Aorta (tissue), 5 donors: ENCODE measurements at places on chromosomes 2 and 18. TPM values are rescaled to one million over a fixed set of nuclear protein-coding genes. Genes with fewer than 3 reads are reported as not detected.
A peak's percentile ranks its signal among the peaks of the same experiment; 100 is the strongest.

The AKAIN1 gene
- total RNA-seq, result not detected

DNA sequence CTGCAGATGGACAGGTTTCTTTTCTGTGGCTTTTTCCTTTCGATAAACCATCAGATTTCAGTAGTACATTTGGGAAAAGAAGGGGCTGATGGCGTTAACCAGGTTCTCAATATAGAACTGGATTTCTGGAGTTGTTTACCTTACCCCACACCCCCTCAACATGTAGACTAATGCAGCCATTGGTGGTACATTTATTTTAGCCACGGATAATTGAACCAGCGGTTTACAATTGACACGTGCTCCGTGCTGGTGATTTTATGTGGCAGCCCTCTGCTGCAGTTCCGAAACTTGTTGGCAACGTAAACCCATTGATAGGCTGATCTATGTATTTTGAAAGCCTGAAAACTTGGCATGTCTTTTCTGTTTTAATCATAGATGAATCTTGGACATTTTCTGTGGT is 5.4 kb downstream of the SOX11 start:
- no peaks in the 10 kb centered on the region for H3K4me1 ChIP-seq
- no peak overlapping the region for H3K4me3 ChIP-seq
- H3K27ac ChIP-seq, result no peak overlapping the region
- H3K36me3 ChIP-seq, result no peaks in the 10 kb centered on the region

GRCh38 chr2:121547646-121548045 is 17.0 kb downstream of the RNU4ATAC start:
- no peaks in the 10 kb centered on the region for H3K27me3 ChIP-seq
- no peak for DNase-seq
- no peak overlapping the region for H3K4me3 ChIP-seq
- no peak overlapping the region for H3K27ac ChIP-seq

DNA sequence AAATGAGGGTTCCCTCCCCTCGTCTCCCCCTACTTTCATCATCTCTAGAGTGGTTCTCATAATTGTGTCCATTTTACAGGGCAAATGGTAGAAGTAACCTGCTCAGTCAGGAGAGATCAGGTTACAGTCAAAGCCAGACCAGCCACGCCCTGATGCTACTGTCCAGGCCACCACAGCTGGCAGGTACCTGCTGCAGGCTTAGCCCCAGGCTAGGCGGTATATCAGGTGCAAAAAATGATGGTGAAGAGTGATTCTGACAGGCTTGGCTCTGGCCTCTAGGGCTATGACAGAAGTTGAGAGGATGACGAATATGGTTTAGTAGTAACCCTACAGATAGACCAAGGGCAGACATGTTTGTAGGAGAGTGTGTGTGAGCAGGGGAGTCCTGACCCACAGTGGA is 67.1 kb downstream of the HAUS1 start:
- H3K27me3 ChIP-seq, result no peaks in the 10 kb centered on the region
- no peak overlapping the region for H3K27ac ChIP-seq
- no peaks in the 10 kb centered on the region for H3K36me3 ChIP-seq
- no peak overlapping the region for H3K4me3 ChIP-seq
- no peaks in the 10 kb centered on the region for H3K4me1 ChIP-seq

The COLEC11 gene
- total RNA-seq, result 1.7 TPM

GRCh38 chr2:224556381-224556780 is 28.8 kb downstream of the CUL3 start:
- no peak for DNase-seq
- H3K4me3 ChIP-seq, result no peak overlapping the region
- no peaks in the 10 kb centered on the region for H3K36me3 ChIP-seq
- no peaks in the 10 kb centered on the region for H3K27me3 ChIP-seq

- no peaks in the 10 kb centered on the region for H3K4me1 ChIP-seq
- H3K27ac ChIP-seq, result no peak overlapping the region
- H3K4me3 ChIP-seq, result no peak overlapping the region
- no peaks in the 10 kb centered on the region for H3K36me3 ChIP-seq
- no peak for DNase-seq
- no peaks in the 10 kb centered on the region for H3K27me3 ChIP-seq
Measured at GRCh38 chr2:146305164-146305563, 1539.7 kb upstream of the ACVR2A start.

DNA sequence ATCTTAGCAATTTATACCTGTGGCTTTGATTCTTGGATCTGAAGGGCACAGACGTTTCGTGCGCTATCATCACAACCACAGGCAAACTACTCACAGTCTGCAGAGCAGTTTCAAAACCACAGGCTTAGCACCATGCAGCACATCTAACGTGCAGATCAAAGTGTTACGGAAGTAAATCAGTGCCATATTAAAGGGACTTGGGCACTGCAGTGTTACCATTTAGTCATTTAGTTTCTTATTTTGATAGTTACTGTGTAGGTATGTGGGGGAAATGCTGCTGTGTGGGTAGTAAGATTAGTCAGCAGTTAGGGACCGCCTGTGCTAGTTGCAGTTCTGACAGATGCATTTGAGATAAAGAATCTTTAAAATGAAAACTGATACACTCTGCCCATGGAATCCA is 384.0 kb downstream of the NBAS start:
- H3K4me1 ChIP-seq, result no peaks in the 10 kb centered on the region
- peaks cover 2% of the 10 kb centered on the region for H3K36me3 ChIP-seq
- no peak for DNase-seq
- no peak overlapping the region for H3K4me3 ChIP-seq

GRCh38 chr2:121665504-121665903 is 16.2 kb upstream of the CLASP1 start:
- no peaks in the 10 kb centered on the region for H3K4me1 ChIP-seq
- H3K27me3 ChIP-seq, result no peaks in the 10 kb centered on the region
- no peak overlapping the region for H3K4me3 ChIP-seq
- DNase-seq, result no peak
- no peak overlapping the region for H3K27ac ChIP-seq
- no peaks in the 10 kb centered on the region for H3K36me3 ChIP-seq

DNA sequence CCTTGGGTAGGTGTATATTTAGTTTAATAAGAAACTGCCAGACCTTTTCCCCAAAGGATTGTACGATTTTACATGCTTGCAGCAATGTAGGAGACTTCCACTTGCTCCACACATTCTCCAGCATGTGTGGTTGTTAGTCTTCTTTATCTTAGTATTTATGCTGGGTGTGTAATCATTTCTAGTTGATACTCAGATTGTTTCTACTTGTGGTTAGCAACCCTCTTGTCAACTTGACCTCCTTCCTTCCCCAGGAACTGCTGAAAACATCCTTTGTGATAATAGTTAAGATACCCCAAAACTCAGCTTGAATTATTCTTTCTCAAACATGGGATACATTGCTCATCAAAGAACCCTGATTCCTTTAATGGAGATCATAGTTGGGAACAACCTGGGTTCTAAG is 37.2 kb upstream of the CYBRD1 start:
- no peak for DNase-seq
- H3K4me3 ChIP-seq, result no peak overlapping the region
- H3K36me3 ChIP-seq, result no peaks in the 10 kb centered on the region
- H3K27me3 ChIP-seq, result no peaks in the 10 kb centered on the region
- H3K4me1 ChIP-seq, result no peaks in the 10 kb centered on the region
- no peak overlapping the region for H3K27ac ChIP-seq

- no peak overlapping the region for H3K4me3 ChIP-seq
- no peak overlapping the region for H3K27ac ChIP-seq
- no peaks in the 10 kb centered on the region for H3K4me1 ChIP-seq
- no peaks in the 10 kb centered on the region for H3K27me3 ChIP-seq
Measured at GRCh38 chr2:158755310-158756087, 39.6 kb upstream of the DAPL1 start.

DNA sequence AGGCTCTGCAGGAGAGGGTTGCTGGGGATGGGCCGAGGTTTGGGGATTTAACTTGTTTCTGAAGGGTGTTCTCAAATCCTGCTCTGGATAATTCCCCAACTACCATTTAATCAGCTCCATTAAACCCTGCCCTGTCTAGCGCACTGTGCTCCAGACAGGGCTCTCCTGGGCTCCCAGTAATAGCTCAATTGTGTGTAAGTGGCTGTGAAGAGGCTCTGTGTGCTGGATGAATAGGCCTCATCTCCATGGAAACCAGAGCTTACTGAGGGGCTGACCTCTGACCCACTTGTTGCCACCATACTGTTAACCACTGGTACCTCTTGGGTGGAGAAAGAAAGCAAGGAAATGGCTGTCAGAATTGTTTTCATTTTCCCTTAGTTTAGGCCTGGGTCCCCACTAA is 92.9 kb downstream of the TGOLN2 start:
- no peaks in the 10 kb centered on the region for H3K36me3 ChIP-seq
- no peak for DNase-seq
- no peaks in the 10 kb centered on the region for H3K4me1 ChIP-seq
- H3K27me3 ChIP-seq, result no peaks in the 10 kb centered on the region

DNA sequence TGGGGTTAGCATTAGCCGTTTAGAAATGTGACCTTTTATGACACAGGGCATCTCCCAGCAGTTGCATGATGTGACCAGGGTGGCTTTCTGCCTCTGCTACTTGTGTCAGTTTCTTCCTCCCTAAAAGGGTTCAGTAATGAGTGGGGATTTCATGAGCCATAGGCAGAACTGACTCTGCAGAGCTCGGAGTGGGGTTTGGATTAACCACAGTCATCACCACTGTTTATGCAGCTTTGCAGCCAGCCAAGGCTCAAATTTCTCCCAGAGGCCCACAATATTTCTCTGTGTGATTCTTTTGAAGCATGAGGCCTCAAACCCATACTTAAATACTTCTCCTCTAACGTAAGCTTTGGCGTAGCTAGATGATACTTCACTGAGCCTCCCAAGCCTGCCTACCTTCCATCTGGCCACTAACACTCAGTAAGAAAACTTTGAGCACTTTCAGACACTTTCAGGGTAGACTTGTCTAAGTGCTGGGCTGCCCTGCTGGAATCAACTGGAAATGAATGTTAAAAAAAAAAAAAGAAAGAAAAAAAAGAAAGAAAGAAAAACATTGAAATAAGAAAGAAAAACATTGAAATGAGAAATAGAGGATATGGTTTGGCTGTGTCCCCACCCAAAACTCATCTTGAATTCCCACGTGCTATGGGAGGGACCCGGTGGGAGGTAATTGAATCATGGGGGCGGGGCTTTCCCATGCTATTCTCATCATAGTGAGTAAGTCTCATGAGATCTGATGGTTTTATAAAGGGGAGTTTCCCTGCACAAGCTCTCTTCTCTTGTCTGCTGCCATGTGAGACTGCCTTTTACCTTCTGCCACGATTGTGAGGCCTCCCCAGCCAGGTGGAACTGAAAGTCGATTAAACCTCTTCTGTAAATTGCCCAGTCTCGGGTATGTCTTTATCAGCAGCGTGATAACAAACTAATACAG is 11.5 kb upstream of the LAPTM4A start:
- no peaks in the 10 kb centered on the region for H3K27me3 ChIP-seq
- peak overlapping the region; percentile 15 for H3K27ac ChIP-seq
- H3K4me3 ChIP-seq, result no peak overlapping the region
- no peaks in the 10 kb centered on the region for H3K36me3 ChIP-seq
- H3K4me1 ChIP-seq, result no peaks in the 10 kb centered on the region

GRCh38 chr2:138201286-138201685 is 237.0 kb downstream of the HNMT start:
- no peak overlapping the region for H3K4me3 ChIP-seq
- no peaks in the 10 kb centered on the region for H3K4me1 ChIP-seq
- H3K27me3 ChIP-seq, result no peaks in the 10 kb centered on the region
- no peaks in the 10 kb centered on the region for H3K36me3 ChIP-seq
- DNase-seq, result no peak

The SERPINB10 gene
- not detected for total RNA-seq

- H3K36me3 ChIP-seq, result no peaks in the 10 kb centered on the region
- H3K27me3 ChIP-seq, result no peaks in the 10 kb centered on the region
- DNase-seq, result no peak
- H3K4me3 ChIP-seq, result no peak overlapping the region
- H3K27ac ChIP-seq, result no peak overlapping the region
Measured at GRCh38 chr2:195537811-195538210, 119.2 kb upstream of the SLC39A10 start.

DNA sequence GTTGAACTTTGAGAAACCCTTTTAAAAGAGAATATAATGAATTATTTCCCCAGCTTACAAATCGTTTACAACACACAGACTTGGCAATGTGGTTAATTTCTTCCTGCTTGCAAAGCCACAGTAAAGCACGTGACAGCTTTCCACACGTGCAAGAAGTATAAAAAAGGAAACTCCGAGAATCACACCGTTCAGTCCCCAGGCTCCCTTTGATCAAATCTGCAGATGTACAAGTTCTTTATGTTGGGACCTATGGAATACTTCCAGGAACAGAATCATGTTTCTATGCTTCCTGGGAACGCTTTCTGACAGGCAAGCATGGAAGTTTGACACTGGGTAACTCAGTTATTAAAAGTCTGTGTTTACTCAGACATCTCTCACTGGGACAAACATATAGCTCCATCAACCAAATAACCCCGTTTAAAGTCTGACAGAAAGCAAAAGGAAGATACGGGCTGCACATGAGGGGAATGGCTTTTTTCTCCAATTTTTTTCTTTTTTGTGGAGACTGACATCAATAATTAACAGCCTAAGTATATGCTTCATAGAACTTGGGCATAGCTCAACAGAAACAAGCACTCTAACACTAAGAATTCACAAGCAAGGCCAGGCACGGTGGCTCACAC is 134.8 kb downstream of the EIPR1 start:
- H3K4me1 ChIP-seq, result no peaks in the 10 kb centered on the region
- H3K4me3 ChIP-seq, result no peak overlapping the region
- no peak overlapping the region for H3K27ac ChIP-seq
- no peak for DNase-seq

The LRRC30 gene
- not detected for total RNA-seq

The SPIRE1 gene
- total RNA-seq, result 41.4 TPM

The MFSD2B gene
- total RNA-seq, result 0.33 TPM

The REG3G gene
- 0.96 TPM for total RNA-seq

DNA sequence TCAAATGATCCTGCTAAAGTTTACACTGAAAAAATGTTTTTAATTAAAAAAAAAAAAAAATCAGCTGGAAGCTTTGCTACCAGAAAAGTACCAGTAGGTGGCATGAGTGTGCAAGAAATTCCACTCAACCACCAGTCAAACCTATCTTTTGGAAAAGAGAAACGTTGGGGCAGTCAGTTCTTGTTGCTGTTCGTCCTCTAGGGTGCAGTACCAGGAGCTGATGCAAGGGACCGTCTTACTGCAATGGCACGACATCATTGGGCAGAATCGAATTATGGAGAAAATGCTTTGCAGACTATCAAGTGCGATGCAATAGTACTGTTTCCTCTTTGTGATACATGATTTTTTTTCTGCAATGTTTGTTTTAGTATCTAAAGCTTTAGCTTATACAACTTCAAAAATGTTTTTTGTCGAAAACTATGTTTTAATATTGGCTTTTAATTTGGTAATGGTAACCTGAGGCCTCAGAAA is 18.3 kb downstream of the YPEL5 start:
- no peak overlapping the region for H3K4me3 ChIP-seq
- H3K27ac ChIP-seq, result no peak overlapping the region
- DNase-seq, result no peak
- H3K27me3 ChIP-seq, result no peaks in the 10 kb centered on the region

DNA sequence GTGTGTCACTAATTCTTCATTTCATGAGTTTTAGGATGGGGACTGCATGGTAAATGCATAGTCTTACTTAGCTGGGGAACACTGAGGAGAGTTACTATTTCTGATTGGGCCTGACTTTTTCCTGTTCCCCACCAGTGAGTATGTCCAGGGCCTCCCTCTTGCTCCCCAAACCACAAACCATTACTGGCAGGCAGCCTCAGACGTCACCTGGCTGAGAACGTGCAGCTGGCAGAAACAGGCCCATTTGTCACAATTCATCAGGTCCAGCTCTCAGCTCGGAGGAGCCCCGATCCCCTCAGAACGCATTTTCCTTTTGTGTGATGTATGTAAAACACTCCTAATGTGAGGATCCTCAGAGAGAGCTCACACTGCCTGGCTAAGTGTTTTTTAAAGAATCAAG is 71.7 kb upstream of the SIX3 start:
- H3K36me3 ChIP-seq, result no peaks in the 10 kb centered on the region
- H3K27ac ChIP-seq, result no peak overlapping the region
- DNase-seq, result no peak
- no peak overlapping the region for H3K4me3 ChIP-seq
- no peaks in the 10 kb centered on the region for H3K4me1 ChIP-seq

The SCG2 gene
- 6.0 TPM for total RNA-seq
